ENCODE measurements at places on chromosomes 6 and 20.

GRCh38 chr20:38126932-38127621, 38.0 kb downstream of the TGM2 start:
- DNase-seq: peak; percentile 55

DNA sequence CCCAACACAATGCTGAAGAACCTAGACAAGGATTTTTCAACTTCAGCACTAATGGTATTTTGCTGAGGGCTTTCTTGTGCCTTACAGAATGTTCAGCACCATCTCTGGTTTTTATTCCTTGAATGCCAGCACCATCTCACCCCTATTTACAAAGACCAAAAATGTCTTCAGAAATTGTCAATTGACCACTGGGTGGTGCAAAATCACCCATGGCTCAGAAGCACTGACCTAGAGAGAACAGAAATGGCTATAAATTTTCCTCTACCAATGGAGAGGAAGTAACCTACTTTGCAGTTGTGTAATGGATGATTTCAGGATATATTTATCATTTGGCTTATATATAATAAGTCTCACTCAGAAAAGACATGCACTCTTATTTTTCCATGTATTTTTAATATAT, 431.0 kb upstream of the IRAK1BP1 start:
- DNase-seq: no peak

DNA sequence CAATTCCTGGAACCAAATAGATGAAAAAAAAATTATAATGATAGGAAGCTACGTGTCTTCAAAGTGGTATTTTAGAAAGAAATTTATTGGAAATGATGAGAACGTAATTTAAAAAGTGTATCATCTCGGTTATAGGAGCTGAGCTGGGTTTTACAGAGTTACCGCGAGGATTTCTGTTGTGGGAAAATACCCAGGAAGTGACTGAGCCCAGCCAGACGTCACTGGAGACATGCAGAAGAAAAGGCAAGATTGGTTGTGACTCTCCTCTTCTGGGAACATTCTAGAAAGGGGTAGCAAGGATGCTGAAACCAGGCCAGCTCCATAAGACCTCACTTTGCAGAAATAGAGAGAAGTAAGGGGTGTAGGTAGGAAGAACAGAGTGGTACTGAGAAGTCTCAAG, 95.9 kb upstream of the ADGRF1 start:
- no peak for DNase-seq

GRCh38 chr6:111478064-111478476, 4.9 kb downstream of the REV3L start:
- DNase-seq: no peak

DNA sequence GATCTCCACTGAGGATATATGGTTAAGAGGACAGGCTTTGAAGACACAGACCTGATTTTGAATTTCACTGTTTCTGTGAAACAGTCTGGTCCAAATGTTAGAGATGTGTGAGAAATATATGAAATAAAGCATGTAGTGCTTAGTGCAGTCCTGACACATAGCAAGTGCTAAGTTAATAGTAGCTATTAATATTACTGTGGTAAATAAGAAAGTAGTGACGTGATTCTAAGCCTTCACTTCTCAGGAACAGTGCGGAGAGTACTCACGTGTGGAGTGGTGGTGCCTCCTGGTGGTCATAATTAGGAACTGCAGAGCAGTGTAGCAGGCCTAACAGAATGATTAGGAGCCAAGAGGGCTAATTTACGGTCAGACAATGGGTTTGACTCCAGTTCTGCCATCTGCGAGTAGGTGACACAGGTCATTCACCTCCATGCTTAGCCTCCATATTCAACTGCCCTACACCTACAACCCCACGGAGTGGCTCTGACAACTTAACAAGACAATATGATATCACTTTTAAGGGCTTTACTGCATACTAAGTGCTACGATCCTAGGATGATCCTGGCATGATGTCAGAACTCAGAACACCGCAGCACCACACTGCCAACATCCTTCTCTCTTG, 106.2 kb downstream of the JPH2 start:
- peak; percentile 78 for DNase-seq

- DNase-seq: no peak
These were observed 305.1 kb upstream of the SASH1 start for GRCh38 chr6:148037496-148037895.

DNA sequence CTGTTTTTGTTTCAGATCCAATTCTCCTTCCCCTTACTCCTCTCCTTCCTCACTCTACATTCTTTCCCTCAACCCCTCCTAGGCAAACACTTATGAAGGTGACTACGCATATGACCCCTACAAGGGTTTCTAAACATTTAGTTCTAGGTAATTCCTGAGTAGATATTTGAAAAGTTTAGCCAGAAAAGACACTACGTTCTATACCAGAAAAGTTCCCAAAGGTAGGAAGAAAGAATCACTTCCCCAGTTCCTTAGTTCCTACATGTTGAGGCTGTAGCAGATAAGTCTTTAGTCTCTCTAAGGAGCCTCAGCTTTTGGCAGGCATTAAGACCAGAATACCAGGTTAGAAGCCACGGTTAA, 11.6 kb downstream of the POU3F2 start:
- DNase-seq: no peak

- peak; percentile 60 for DNase-seq
These were observed 420 bp downstream of the SOX4 start for GRCh38 chr6:21593927-21594415.
